ENCODE measurements at places on chromosomes 2 and 18. TPM values are rescaled to one million over a fixed set of nuclear protein-coding genes. Genes with fewer than 3 reads are reported as not detected.

DNA sequence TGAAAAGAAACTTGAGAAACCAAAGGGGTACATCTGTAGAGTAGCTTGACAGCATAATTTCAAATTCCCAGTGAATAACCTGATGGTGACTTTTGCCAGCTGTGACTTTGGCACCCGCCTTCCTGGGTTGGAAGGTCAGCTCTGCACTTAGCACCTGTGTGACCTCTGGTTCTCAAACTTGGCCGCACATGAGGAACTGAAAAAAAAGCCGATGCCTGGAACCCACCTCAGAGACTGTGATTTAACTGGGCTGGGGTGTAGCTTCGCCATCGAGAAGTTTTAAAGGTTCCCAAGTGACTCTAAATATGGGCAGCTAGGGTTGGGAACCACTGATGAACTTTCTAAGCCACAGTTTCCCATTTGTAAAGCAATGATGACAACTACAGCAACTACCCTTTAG lies 6.5 kb downstream of the EFEMP1 start:
- DNase-seq = no peak

Gene AGXT
- not detected for total RNA-seq

DNA sequence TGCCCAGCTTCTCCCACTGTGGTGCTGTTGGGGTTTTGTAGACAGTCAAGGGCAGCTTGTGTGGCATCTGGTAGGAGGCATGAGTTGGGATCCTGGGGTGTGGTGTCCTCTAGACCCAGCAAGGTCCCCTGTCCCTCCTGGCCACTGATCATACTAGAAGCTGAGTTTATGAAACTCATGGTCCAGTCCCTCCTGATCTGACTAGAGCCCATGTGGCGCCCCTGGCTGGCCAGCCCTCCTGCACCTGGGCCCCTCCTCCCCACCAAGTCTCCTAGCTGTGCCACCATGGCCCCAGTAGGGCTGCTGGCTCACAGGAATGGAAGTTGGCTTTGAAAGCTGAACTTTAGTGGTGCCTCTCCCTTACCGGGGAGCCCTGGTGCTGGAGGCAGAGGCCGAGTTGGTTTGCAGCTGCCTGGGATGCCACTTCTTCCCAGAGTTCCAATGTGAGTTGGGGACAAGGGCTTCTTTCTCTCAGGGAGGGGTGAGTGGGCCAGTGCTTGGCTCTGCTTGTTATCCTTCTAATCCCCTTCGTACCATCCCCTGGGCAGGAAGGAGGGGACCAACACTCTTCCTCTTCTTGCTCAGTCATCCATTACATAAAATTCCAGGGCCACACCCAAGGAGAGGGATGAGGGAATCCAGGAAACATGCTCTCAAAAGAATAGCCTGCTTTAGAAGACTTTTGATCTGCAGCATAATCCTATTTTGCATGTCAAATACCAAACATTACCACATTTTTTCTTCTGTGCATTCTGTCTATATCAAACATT lies 37.5 kb upstream of the HAAO start:
- DNase-seq = peak; percentile 14

GRCh38 chr2:189900726-189901125 lies 116.5 kb downstream of the PMS1 start:
- no peak for DNase-seq

DNA sequence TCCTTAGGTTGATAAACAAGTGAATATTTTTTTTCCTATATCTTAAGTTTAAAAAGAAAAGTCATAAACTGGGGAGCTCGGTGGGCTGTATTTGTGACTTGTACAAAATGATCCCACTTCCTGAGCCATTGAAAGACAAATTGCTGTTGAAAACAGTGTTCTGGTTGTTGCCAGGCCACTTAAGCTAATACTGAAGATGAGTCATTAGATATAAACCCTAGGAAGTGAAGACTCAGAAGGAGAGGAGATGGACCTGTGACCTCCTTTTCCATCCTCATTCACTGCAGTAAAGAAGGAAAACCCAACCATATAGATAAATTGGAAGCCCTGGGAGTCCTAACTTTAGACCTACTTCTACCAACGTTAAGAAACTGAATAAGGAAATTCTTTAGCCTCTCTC lies 46.2 kb upstream of the SERPINE2 start:
- peak; percentile 66 for DNase-seq

GRCh38 chr2:224884188-224884587 lies 158.1 kb downstream of the DOCK10 start:
- DNase-seq = no peak

DNA sequence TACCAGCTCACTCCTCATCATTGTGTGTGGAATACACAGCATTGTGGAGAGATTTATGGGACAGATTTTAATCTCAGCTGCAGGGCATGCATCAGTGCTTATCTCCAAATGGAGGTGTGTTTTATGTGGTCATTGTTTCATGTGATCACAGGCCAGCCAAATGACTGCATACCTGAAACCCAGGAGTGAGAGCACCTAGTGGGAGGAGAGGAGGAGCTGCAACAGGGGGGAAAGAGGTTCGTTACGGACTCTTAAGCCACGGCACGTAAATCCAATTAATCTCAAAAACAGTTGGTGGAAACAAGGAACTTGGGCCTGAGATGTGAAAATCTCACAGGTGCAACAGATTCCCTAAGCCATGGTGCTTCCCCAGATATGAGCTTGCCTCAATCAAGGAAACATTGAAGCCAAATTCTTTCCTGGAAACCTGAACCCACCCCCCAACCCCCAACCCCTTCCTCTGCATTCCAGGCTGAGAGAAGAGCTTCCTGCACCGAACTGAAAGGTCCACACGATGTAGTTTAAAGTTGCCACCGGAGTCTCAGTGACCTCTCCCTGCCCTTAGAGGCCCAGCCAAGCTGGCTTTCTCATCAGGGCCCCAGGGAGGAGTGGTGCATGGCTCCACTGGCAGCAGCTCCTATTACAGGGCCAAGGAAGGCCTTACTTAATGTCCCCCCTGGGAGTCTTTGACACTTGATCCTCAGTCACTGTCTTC lies 167.4 kb downstream of the C1D start:
- no peak for DNase-seq

Gene ATP5F1A
- total RNA-seq = 479 TPM

Gene TNFAIP6
- total RNA-seq = 123 TPM

GRCh38 chr2:106607371-106607770 lies 120.2 kb downstream of the CD8B2 start:
- no peak for DNase-seq

DNA sequence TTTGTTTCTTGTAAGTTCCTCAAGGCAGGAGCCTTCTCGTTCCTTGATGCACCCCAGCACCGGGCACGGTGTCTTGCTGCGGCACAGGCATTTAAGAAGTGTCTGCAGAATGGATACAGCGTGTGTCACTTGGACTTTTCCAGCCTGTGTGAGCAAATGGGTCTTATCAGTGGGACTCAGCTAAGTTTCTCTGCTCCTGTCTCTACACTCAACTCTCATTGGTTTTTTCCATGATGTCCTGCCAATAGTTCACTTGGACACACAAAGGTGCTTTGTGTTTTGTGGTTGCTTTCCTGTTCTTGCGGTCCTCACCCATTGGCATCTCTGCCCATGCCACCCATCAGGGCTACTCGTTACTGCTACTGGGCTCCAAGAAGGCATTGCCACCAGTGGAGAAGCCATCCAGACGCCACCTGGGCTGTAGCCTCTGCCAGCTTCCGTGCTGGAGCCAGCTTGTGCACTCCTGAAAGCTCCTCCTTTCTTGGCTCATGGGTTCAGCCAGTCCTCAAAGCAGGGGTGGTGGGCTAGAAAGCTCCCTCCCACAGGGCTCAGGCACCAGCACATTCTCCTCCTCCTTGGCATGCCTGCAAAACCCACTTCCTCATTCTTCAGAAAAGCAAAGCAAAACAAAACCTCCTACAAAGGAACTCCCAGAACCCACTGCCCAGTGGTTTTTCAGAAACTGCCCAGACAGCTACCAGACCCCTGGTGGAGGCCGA lies 41.4 kb downstream of the IL1R2 start:
- no peak for DNase-seq

DNA sequence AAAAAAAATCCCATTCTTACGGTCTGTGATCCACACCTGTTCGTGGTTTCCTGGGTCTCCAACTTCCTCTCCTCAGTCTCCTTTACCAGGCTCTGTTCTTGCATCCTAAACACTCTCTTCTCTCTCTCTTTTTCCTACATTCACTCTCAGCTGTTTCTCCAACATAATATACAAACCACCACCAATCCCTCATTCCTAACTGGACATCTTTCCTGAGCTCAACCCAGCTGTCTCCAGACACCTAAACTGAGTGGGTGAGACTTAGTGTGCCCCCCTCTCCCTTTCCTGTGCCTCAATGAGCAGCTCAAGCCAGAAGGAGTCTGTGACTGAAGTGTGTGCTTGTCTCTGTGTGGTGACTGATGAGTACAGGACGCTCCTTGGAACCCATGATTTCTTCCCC lies 59.4 kb downstream of the LIPG start:
- no peak for DNase-seq

Gene SMYD1
- total RNA-seq = not detected

- peak; percentile 19 for DNase-seq
These were observed 72.5 kb downstream of the SS18 start for GRCh38 chr18:26017929-26018328.

DNA sequence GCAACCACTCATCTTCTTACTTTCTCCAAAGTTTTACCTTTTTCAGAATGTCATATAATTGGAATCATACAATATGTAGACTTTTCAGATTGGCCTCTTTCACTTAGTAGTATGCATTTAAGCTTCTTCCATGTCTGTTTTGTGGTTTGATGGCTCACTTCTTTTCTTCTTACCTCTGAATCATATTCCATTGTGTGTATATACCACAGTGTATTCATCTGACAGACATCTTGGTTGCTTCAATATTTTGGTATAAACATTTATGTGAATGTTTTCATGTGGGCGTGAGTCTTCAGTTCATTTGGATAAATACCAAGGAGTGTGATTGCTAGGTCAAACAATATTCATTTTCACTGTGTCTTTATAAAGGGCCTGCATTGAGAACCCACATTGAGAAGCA lies 136.1 kb upstream of the NOSTRIN start:
- no peak for DNase-seq

GRCh38 chr2:26666671-26667070 lies 25.5 kb upstream of the CIB4 start:
- DNase-seq = no peak

Gene CD226
- 0.71 TPM for total RNA-seq

Gene TWIST2
- not detected for total RNA-seq

Gene CRYBA2
- total RNA-seq = 1.3 TPM

DNA sequence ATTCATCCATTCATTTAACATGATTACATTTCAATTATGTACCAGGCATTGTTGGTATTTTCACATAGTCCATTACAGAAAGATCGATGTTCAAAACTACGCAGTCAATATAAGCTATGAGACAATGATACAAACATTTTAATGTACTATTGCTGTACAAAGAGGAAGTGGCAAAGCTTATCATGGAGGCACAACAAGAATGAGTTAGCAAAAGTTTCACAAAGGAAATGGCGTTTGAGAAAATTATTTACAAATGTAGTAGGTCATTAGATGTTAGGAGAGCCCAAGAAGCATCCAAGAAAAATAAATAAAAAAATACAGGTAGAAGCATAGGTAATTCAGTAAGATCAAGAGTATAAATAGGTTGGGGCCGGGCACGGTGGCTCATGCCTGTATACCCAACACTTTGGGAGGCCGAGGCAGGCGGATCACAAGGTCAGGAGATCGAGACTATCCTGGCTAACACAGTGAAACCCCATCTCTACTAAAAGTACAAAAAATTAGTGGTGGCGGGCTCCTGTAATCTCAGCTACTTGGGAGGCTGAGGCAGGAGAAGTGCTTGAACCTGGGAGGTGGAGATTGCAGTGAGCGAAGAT lies 1730.8 kb upstream of the CELF4 start:
- no peak for DNase-seq

Gene KLHL14
- 1.3 TPM for total RNA-seq

DNA sequence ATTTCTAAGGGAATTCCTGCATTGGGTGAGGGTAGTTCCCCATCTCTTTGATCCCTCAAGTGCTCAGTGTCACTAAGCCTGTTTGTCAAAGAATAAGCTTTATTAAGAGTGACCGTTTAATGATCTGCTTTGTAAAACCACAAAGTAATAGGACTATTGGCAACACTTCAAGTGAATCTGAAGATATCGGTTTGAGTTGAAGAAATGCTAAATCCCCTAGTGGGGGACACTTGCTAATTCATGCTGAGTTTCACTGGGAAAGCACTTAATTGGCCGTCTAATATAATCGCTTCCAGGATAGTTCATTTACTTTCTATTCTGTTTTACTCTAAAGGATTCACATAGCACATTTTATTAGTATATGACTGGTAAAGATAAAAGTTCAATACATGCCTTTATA lies 54.4 kb downstream of the DTNA start:
- peak; percentile 47 for DNase-seq

Gene CHRNG
- total RNA-seq = not detected

DNA sequence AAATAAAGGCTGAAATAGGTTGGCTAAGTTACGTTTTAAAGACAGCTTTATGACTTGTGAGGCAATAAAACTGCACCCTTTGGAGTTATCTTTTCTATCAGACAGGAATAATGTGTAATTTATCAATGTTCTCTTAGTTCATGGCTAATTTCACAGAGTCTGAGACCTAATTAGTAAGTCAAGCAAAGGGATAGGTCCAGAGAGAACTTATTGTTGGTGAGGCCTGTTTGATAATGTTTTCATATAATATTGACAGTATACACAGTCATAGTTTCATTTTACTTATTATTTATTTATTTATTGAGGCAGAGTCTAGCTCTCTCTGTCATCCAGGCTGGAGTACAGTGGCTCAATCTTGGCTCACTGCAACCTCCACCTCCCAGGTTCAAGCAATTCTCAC lies 1.9 kb upstream of the IL36RN start:
- no peak for DNase-seq

Gene NOL4
- 36.7 TPM for total RNA-seq

DNA sequence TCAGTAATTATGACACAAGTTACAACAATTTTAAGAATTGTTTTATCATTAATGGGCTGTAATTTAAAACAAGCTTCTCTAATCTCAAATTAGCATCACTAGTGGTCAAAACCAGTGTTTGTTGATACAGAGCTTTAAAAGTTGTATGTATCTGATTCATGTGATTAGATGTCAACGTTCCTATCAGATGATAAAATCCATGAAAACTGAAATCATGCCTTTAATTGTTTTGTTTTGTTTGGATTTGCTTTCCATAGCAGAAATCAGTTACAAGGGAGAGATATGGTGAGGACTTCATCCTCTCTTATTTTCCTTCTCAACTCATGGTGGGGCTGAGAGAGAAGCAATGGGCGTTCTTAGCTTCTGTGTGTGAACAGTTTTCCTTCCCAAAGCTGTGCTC lies 469.6 kb downstream of the PID1 start:
- no peak for DNase-seq

Gene CMPK2
- 4.6 TPM for total RNA-seq

- DNase-seq = no peak
These were observed 120.1 kb downstream of the ZNF385B start for GRCh38 chr2:179741317-179741716.
